ENCODE measurements at places on chromosomes 1 and 21.

DNA sequence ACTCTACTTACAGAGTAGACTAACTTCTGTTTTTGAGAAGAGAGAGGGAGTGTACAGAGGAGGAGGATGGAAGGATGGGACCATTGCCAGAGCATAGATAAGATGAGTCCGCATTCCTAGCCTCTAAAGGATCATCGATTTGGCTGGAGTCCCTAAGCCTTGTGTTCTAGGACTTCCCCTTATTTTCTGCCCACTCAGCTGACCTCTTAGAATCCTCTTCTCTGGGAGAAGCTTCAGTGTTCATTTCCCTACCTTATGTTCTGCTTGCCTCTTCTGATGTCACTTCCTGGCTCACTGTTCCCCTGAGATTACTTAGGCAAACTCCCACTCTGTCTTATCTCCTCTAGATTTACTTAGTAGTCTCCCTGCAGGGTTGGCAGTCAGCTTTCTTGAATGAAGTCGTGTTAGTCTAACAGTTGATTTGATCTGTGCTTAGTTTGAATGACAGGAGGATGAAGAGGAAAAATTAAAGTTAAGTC is 156.7 kb downstream of the SYT2 start:
- no peak for DNase-seq

DNA sequence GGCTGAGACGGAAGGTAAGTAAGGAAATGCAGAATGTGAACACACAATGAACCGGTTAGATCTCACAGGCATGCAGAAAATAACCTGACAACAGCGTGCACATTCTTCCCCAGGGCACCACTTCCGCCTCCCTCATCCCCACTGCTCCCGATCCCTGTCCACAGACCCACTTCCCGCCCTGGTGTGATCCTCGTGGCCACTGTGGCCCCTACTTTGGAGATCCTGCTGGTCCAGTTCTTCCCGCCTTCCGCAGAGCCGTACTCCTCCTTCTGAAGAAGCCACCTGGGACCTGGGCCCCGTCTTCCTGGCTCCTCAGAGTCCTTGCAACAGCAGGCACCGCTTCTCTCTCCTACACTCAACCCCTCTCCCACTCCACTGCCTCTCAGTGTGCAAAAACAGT is 1.4 kb upstream of the GSTM4 start:
- no peak for DNase-seq

DNA sequence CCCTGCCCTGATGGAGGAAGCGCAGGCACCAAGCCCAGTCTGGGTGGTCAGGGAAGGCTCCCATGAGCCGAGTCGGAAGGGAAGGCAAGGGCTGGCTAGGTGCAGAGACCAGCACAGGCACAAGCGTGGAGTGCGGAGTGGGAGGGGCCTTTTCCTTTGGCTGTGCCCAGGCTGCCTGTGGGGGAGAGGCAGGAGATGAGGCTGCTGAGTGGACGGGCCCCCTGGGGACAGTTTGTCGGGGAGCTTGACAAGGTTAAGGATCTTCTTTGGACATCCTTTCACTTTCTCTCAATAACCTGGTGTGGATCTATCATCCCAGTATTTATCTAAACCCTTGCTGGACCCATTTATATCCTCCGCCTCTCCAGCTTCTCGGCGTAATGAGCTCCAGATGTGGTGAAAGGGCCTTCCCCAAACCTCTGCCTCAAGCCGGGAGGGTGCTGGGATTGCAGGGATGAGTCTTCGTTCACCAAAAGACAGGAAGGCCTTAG is 42.9 kb downstream of the EPHB2 start:
- DNase-seq: no peak

- DNase-seq: no peak
These were observed 8.7 kb downstream of the AGPAT3 start for GRCh38 chr21:43873673-43874072.

DNA sequence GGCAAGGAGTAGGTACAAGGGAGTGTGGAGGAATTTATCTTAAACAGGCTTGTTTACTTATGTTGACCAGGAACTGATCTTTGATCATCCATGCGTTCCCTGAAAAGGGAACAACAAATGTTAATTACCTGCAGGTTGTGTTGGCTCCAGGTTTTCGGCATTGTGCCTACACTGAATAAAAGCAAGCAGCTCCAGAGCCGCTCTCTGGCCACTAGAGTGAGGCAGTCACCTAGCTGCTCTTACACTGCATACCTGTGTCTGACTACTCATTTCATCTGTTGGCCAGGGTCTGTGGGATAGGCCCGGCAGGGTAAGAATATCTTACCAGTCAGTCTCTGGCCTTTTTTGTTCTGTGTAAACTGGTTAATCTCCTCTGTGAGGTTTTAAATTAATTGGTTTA is 183.6 kb downstream of the HFM1 start:
- DNase-seq: no peak

DNA sequence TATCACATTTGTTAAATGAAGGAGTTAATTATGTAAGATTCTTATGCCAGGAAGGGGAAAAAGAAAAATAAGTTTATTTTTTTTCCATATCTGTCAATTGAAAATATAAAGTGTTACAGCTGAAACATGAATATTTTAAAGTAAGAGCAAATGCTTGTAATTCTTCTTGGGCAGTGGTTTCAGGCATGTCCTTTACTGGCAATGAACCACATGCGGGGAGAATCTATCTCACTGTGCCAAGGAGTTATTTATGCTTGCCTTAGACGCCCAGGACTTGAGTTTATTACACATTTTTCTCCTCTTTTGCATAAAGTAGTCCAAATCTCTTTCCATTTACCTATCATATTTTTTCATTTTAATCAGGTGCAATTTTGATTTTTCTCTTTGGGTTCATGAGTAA is 207.8 kb upstream of the NRIP1 start:
- DNase-seq: no peak

- no peak for DNase-seq
These were observed 164.1 kb upstream of the C8B start for GRCh38 chr1:57129865-57130264.

GRCh38 chr1:65791801-65792668 is 660 bp upstream of the PDE4B start:
- no peak for DNase-seq
